RPMI7951 (cell line): ENCODE measurements at places on chromosomes 2 and 18. TPM values are rescaled to one million over a fixed set of nuclear protein-coding genes. Genes with fewer than 3 reads are reported as not detected.
A peak's percentile ranks its signal among the peaks of the same experiment; 100 is the strongest.

PHOSPHO2 gene
- 2.5 and 6.5 TPM in 2 replicates for total RNA-seq

- DNase-seq = peak; percentile 47
These were observed 44.1 kb downstream of the TRAPPC12 start for GRCh38 chr2:3423492-3424170.

HTR2B gene
- 1.7 TPM in 2 replicates for total RNA-seq

GRCh38 chr18:37537868-37538525 is 27.6 kb downstream of the CELF4 start:
- DNase-seq = peak; percentile 41

- no peak for DNase-seq
These were observed 135.7 kb downstream of the OTX1 start for GRCh38 chr2:63186331-63186730.

DNA sequence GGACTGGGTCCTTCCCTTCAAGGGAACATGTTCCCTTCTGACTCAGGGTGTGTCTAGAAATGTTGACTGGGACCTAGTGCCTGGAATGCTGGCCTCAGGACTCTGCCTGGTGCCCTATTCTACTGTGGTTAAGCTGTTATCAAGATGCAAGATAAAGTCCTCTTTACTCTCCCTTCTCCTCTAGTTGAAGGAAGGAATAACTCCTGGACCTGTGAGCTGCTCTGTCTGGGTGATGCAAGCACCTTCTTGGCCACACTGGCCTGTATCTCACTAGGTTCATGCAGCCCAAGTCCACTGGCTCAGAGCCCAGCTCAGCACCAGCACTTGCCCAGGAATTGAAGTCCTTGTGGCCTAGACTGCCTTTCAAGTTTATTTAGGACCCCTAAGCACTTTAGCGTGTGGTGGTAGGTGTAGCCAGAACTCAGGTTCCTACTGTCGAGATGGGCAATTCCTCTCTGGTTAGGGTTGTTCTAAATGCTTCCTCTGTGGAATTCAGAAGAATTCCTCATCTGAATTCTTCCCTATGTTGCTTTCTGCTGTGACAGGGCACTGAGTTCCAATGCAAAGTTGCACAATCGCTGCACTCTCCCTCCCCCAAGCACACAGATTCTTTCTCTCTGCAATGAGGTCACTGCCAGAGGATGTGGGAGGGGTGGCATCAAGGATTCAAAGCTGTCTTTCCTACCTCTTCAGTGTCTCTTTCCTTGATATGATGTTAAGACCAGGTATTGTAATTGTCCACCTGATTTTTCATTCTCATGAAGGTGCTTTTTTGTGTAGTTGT is 54.7 kb downstream of the VWC2L start:
- DNase-seq = no peak

DNA sequence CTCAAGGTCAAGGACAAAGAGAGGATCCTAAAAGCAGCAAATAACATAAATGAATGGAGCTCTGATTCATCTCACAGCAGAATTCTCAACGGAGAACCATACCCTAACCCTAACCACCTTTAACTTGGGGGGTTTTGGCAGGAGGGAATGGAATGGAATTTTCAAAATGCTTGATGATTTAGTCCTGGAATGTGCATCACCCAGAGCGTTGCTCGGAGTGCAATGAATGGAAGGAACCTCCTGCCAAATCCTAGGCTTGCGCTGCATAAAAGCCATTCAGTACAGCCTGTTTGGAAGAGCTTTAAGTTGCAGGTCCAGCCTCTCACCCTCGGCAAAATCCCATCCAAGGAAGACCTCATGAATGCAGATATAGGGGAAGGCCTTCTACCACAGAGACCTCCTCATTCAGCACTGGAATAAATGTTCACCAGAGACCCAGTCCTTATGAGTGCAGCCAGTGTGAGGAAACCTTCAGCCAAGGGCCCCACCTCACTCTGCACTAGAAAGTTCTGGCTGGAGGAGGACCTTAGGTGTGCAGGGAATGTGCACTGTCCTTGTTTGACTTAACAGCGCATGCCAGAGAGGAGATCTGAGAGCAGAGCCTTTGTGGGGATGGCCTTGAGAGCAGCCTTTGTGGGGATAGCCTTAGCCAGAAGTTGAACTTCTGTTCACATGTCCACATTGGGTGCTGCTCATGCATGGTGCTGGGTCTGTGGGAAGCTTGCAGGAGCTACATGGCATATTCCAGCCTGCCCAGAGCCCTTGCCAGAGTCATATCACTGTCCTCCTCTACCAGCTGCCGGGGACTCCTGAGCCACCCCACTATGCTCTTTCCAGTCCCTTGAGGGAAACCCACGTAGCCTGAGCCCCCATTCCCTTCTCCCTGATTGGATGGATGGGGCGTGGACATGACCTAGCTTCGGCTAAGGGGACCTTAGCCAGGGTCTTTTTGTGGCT is 30.5 kb downstream of the ASB1 start:
- DNase-seq = no peak

NDC80 gene
- total RNA-seq = 83.3 and 99.5 TPM in 2 replicates

SPC25 gene
- 49.0 and 53.0 TPM in 2 replicates for total RNA-seq

DNA sequence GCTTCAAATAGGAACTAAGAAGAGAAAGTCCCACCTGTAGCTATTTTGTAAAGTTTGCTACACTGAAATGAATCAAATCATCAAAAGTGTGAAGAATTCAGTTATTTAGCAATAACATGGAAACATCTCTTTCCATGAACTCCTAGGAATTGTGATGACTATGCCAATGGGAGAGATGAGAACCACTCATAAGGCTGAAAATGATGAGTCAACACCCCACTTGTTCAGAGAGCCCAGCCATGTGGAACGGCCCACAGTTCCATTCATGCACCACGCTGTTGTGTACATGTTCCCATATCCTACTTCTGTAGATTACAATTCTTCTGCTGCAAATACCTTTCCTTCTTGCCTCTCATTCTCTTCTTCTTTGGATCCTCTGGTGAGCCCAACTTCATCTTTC is 645.5 kb upstream of the ID2 start:
- peak; percentile 42 for DNase-seq

DNA sequence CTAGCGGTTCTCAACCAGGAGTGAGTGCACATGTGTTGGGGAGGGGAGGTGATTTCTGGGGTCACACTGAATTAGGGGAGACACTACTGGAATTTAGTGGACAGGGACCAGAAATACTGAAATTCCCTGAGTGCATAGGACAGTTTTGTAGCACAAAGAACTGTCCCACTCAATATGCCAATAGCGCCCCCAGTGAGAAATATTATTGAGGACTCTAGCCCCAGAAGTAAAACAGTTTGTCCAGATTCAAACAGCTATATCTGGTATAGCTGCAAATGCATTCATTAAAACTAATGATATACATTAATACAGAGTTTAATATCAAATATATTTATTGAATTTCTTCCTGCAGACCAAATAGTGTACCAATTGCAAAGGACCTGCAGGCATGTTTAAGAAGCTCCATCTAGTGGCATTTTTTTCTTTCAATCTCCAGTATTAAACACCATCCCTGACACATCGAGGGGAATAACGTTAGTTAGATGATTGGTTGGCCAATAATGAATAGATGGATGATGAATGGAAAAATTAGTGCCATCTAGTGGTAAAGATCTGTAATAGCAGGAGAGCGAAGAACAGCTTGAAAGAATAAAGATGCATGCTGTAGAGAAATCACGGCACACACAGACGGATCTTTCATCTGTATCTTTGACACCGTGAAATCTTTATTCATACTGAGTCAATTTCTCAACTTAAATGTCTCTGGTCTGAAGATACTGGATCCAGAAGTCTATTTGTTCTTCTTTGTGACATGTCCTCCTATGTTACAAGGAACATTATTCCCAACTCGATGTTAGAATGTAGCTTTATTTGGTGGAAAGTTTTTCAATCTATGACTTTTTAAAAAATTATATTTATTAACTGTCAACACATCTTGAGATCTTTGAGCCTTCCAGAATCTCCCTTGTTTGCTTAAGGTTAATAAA is 62.5 kb downstream of the DHRS9 start:
- DNase-seq = peak; percentile 49

EFR3B gene
- total RNA-seq = 0.60 and 1.1 TPM in 2 replicates

DNA sequence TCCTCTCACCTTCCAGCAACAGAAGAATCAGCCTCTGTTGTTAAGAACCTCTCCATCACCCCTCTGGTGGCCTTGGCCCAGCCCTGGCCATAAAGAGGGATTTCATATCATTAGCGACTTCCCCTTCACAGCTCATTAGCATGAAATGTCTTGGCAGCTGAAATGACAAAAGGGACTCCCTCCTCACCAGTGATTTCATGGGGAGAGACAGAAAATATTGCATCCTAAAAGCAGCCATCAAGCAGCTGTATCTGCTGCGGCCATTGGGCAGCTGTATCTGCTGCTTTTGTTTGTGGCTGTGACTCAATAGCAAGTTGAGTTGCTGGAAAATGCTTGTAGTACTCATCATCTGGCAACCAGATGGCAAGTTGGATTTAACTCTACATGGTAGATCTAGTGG is 105.9 kb upstream of the RMDN2 start:
- DNase-seq = peak; percentile 97

DNA sequence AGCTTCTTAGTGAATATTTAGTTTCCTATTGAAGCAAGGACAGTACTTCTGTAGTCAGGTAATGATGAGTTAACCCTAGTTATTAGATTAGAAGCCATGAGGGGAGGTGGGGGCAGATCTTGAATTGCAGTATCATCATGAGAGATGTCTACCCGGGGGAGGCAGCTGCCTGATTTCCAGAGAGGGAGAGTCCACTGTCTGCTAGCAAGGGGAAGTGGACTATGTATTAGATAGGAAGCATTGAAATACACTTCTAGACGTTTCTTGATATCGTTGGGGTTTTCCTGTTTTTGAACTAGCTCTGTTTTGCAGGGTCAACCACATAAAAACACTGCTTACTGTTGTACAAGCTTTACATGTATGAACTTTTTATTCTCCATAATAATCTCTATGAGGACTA is 38.8 kb downstream of the APLF start:
- DNase-seq = no peak

GPR45 gene
- not detected in 2 replicates for total RNA-seq

STPG4 gene
- not detected in 2 replicates for total RNA-seq

SLC35F6 gene
- total RNA-seq = 25.6 and 28.5 TPM in 2 replicates

- DNase-seq = no peak
These were observed at the start of gene SFTPB for GRCh38 chr2:85668009-85668856. Gene SFTPB, minus strand, starts transcription at chr2:85668199. Its CDS starts 16 bp downstream, at chr2:85668183.

ARHGAP28 gene
- total RNA-seq = 0.24 and 0.29 TPM in 2 replicates

CCNYL1 gene
- 9.0 and 10.7 TPM in 2 replicates for total RNA-seq
